Left colon (tissue), 2 donors: ENCODE measurements at places on chromosomes 2 and 18. TPM values are rescaled to one million over a fixed set of nuclear protein-coding genes. Genes with fewer than 3 reads are reported as not detected.

Gene VWA3B
- 2.9 TPM for total RNA-seq

Gene PRKAG3
- not detected for total RNA-seq

Gene NYAP2
- not detected for total RNA-seq

Gene SH3RF3
- 1.3 TPM for total RNA-seq

Gene PREPL
- total RNA-seq = 28.4 TPM

Gene PLEKHM3
- 10.4 TPM for total RNA-seq

Gene INHA
- not detected for total RNA-seq

Gene KDM3A
- 33.0 TPM for total RNA-seq

Gene CNTNAP5
- not detected for total RNA-seq

Gene REG3G
- not detected for total RNA-seq

Gene UGT1A9
- 5.2 TPM for total RNA-seq

Gene RFX8
- not detected for total RNA-seq

Gene CLIP4
- total RNA-seq = 3.5 TPM

DNA sequence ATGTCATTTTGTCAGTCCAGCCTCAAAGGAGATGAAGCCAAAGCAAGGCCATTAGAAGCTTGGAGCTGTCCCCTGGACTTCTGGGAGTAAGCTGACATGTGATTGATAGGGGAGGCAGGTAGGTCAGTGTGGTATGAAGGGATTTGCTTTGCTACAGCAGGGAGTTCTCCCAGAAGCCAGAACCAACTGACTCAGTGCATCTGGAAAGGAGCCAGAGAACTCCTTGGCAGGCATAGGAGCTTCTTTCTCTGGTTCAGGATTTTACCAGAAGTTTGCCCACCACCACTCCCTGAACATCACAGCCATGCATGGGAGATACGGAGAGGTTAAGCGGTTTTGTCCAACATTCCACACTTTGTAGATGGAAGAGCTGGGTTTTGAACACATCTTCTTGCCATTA, 24.5 kb upstream of the KCNE4 start:
- no peak for DNase-seq

DNA sequence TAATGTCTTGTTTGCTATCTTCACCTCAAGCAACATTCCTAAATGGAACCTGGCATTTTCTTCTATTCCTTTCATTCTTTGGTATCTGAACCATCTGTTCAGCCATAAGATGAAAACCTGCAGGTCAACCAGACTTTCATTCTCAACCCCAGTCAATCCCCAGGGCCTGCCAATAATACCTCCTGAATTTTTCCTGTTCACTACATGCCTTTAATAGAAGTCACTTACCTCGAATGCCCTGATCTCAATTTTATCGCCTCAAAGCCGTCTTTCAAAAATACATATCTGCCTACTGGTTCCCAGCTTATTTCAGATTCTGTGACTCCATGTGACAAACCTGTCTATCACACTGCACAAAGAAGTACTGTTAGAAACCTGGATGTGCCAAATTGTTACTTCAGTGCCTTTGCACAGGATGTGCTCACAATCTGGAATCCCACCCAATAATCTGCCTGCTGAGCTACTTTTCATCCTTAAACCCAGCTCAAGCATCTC, 22.6 kb downstream of the ST3GAL5 start:
- no peak for DNase-seq

GRCh38 chr2:29855924-29856639, 65.3 kb downstream of the ALK start:
- DNase-seq = no peak

GRCh38 chr18:1090758-1091157, 186.1 kb downstream of the ADCYAP1 start:
- DNase-seq = no peak

- no peak for DNase-seq
Observed at GRCh38 chr2:67955748-67956603, 106.8 kb downstream of the C1D start.

DNA sequence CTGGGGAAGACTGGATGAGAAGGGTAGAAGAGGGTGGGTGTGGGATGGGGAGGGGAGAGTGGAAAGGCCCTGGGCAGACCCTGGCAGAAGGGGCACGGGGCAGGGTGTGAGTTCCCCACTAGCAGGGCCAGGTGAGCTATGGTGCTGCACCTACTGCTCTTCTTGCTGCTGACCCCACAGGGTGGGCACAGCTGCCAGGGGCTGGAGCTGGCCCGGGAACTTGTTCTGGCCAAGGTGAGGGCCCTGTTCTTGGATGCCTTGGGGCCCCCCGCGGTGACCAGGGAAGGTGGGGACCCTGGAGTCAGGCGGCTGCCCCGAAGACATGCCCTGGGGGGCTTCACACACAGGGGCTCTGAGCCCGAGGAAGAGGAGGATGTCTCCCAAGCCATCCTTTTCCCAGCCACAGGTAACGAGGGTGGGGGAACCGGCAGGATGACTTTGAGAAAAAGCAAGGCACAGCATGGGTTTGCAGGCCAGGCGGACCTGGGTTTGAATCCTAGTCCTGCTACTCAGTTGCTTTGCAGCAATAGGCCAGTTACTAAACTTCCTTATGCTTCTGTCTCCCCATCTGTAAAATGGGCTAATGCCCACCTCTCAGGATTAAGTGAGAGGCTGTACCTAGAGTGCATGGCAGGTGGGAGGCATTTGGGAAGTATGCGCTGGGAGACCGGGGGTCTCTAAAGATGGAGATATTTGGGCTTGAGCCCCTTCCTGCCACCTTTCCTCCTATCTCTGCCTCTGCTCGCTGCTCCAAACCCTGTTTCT, at the start of gene INHA:
TSS of gene INHA (plus strand) at position 74 of the 765 bp plus-strand sequence. CDS start at position 139, 65 bp downstream.
- no peak for DNase-seq

- DNase-seq = no peak
Observed at GRCh38 chr18:42640160-42640559, 475.3 kb downstream of the RIT2 start.

DNA sequence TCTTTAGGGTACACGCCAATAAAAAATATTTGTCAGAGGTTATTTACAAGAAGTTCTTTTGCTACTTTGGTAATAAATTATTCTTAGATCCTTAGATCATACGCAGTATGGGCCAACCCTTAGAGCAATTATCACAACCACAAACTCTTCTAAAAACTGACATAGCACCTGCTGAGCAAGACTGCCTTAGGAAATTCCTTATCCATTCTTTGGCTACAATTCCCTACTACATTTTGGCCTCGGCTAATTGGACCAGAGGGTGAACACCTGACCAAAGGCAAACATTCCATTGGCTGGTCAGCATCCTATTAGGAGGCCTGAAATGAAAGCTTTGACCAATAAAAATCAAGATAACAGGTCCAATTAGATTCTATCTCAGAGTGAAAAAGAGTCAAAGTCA, 147.6 kb upstream of the CCDC68 start:
- DNase-seq = no peak

DNA sequence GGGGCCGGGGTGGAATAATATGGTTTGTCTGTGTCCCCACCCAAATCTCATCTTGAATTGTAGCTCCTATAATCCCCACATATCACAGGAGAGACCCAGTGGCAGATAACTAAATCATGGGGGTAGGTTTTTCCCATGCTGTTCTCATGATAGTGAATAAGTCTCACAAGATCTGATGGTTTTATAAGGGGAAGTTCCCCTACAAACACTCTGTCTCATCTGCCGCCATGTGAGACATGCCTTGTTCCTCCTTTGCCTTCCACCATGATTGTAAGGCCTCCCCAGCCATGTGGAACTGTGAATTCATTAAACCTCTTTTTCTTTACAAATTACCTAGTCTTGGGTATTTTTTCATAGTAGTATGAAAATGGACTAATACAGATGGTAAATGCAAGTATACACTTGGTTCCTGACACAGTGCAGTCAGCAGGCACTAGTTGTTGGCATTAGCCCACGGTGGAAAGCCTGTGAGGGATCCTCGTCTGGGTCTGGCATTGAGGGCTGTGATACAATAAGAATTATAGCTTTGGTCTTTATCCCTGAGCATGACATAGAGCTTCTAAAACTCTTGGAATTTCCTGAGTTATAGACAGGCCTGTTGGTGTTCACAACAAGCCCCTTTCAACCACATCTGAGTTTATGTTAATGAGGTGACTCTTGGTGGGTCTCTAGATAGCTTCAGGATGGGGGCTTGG, 135.8 kb downstream of the CABLES1 start:
- DNase-seq = no peak

GRCh38 chr2:237556773-237557632, 9.4 kb upstream of the PRLH start:
- DNase-seq = no peak

DNA sequence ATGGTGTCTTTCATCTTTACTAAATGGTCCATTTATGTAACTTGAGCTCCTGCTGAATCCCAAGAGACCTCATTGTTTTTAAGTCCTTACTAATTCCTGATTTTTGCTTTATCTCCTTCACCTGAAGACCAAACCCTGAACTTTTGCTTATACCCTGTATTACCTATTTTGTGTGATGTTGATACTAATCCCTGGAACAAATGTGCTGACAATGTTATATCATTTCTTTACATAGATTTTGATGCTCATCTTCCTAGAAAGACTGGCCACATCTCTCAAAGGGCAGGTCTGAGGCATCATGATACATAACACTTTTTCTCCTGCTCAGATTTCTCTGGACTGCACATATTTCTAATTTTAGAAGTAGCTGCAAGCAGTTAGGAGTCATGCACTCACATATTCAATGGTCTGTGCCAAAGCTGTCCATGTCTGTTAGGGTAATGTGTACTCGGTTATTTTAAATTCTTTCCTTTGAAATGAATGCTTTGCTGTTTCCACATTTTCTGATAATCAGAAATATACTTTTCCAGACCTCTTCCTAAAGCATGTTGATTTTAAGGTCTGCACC, 427.9 kb upstream of the HNRNPA3 start:
- DNase-seq = no peak

DNA sequence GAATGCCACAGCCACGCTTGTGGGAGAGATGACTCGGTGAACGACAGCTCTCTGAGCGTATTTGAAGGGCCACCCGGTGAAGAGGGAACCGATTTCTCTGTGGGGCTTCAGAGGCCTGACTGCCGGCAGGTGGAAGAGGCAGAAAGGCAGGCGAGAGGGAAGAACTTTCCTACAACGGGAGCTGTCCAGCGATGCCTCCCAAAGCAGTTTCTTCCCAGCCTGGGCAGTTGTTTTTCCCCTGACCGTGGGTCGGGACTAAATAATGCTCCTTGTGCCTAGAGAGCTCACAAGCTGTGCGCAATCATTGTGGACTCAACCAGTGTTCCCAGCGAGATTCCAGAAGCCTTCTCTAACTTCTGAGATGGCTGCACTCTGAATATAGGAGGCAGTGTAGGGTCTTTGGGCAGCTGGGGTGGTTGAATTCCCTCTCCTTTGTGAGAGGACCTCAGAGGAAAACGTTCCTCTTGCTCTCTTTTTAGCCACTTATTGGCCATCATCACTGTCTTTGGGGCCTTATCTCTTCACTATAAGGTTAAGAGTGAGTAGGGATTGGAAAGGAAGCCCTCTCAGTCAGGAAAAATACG, 710 bp downstream of the SEC11C start:
- peak; percentile 30 for DNase-seq

- no peak for DNase-seq
Observed at GRCh38 chr2:215619022-215619958, 183.4 kb upstream of the FN1 start.

GRCh38 chr2:151729837-151730236, 4.4 kb downstream of the NEB start:
- no peak for DNase-seq

DNA sequence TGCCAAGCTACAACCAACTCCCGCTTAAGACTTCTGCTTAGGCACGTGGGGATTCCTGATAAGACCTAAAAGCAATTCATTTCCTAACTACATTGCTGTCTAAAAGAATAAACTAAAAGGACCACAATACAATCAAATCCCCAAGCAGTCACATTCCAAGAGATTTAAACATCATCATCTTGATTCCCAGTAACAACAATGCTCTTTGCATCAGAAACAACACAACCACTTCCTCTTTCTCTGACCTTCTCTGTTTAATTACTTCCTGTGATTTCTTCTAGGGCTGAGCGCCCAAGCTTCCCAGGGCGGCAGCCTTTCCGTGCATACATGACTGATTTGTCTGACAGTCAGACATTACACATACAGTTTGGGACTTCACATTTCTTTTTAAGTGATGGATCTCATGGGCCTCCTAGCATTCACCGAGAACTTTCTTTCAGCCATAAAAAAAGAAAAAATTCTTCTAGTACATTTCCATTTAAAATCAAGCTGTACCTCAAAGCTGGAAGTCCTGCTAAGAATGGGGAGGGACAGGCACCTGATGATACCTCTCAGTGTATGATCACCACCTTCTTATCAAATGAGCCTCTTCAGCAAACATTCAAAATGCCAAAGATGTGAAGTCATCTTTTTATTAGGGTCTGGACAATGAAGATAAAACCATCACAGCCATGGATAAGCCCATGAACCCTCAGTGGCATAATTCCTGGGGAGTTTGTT, 11.5 kb downstream of the SPRED2 start:
- DNase-seq = no peak

GRCh38 chr2:117775703-117776219, 38.7 kb upstream of the DDX18 start:
- DNase-seq = no peak

DNA sequence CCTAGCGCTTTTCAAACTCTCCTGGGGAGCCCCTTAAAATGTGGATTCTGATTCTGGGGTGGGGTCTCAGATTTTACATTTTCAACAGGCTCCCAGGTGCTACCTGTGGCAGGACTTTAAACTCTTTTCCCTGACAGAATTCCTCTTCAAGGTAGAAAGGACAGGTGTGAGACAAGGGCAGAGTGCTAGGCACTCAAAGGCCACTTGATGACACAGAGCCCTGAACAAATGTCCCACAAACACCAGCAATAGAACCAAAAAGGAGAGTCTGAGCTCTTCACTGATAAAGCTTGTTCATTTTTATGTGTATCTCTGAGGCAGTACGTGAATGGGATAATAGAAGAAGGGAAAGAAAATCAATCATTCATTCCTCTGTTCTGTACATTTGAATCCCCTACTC, 77.7 kb upstream of the PELI1 start:
- DNase-seq = no peak

DNA sequence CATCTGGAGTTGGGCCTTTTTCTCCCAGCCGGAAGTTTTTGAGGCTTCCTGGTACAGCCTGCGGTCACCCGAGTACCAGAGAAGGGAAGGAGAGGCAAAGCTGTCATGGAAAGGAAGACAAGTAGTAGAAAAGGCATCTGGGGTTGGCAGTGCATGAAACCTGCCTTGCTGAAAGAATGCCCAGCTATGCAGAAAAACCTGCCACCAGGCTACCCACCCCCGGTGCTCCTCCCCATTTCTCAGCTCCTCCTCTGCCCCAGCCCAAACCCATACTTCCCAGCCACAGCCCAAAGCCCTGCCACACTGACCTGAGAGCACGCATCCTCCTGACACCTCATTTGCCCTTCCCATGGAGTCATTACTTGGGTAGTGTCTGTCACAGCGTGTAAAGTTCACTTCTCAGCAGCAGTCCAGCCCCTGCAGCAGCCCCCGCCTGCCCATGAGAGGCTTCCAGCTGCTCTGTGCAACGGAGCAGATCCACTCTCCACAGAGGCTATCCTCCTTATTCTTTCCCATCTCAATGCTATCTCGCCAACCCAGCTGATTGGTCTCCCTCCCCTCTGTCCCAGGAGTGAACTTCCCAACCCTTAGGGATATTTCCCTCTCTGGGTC, 40.4 kb upstream of the MAL start:
- no peak for DNase-seq

- no peak for DNase-seq
Observed at GRCh38 chr2:425243-425642, 137.4 kb upstream of the ALKAL2 start.
